T-helper 22 cell (primary cell): ENCODE measurements at places on chromosomes 6 and 20.

DNA sequence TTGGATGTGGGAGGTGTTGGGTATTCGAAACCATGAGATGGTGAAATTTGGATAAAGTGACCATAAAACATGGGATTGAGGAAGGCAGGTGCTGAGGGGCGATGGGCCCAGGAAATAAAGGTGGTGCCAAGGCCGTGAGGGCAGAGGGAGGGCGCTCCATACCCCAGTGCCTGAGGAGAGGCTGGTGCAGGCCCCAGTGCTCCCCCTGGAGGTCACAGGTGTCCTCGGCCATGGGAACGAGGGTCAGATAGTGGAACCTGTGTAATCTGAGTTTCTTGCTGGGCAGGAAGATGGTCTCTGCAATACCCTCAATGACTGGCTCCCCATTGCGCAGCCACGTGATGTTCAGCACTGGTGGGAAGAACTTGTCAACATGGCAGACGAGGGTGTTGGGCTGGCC lies 16.2 kb downstream of the HLA-DPB1 start:
- peak; percentile 13 for DNase-seq

DNA sequence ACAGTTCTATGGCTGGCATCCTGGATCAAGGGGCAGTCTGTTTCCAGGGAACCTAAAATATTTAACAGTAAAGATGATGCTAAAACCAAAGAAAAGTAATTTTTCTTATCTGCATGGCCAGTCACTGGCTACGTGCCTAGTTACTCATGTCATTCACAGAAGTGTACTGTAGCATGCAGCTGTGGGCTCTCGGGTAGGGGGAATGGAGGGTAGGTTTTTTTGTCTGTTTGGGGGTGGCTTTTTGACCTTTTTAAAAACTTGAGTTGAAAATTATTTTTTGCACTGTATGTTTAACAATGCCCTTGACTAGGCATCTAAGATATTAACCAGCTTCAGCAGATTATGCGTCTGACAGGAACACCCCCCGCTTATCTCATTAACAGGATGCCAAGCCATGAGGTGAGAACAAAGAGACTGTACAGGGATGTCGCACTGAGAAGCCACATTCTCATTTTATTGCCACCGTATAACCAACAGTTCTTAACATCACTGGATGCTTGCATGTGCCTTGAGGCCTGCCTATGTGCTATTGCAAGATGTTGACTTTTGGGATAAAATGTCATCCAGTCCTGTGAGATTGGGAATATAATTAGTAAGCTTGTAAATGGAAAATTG lies 30.3 kb upstream of the MAPK13 start:
- DNase-seq = no peak

GRCh38 chr6:97009781-97010492 lies 85.4 kb downstream of the KLHL32 start:
- no peak for DNase-seq

GRCh38 chr6:5366941-5367340 lies 105.6 kb downstream of the FARS2 start:
- no peak for DNase-seq

- no peak for DNase-seq
These were observed 7.1 kb upstream of the AP5S1 start for GRCh38 chr20:3812975-3813847.
